ENCODE measurements at places on chromosomes 4 and X.

DNA sequence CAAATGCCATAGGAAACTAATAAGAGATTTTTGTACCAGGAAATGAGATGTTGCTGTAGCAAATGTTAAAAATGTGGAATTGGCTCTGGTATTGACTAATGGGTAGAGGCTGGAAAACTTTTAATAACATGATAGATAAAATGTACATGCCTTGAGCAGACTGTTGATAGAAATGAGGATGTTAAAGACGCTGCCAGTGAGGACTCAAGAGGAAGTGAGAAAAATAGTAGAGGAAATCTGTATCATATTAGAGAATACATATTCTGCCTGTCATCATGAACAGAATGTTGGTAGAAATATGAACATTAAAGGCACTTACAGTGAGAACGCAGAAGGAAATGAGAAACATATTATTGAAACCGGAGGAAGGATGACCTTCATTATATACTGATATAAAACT lies 577.2 kb upstream of the HTR2C start:
- no peak for DNase-seq

DNA sequence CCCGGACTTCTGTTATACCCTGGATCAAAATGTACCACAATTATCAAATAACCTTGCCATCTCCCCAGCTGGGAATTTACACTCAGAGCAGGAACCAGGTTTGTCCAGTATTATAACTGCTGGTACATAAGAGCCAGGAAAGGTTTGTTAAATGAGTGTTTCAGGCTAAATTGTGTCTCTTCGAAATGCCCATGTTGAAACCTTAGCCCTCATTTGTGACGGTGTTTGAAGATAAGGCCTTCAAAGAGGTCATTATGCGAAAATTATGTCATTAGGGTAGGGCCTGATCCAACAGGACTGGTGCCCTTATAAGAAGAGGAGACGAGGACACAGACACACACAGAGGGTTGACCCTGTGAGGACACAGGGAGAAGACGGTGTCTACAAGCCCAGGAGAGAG lies 73.5 kb upstream of the DHRSX start:
- DNase-seq, result no peak

- DNase-seq, result no peak
Measured at GRCh38 chrX:44915361-44915868, 42.4 kb downstream of the KDM6A start.

DNA sequence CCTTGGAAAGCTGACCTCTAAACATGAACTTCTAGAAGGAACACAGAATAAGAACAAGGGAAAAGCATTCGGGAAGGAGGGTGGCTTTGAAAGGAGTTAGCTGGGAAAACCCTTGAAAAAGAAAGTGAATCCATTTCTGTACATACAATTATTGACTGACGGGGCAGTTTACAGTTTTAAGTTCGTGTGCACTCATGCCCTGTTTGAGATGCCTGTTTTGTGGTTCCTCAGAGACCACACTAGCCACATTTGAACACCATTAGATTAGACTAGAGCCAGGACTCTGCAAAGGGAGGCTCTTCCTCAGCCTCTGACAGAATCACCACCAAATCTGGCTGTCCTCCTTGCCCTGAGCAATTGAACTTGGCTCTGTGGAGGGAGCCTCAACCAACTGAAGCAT lies 158.3 kb downstream of the PALLD start:
- DNase-seq, result no peak

GRCh38 chrX:45872480-45872879 lies 671.8 kb upstream of the DIPK2B start:
- no peak for DNase-seq

DNA sequence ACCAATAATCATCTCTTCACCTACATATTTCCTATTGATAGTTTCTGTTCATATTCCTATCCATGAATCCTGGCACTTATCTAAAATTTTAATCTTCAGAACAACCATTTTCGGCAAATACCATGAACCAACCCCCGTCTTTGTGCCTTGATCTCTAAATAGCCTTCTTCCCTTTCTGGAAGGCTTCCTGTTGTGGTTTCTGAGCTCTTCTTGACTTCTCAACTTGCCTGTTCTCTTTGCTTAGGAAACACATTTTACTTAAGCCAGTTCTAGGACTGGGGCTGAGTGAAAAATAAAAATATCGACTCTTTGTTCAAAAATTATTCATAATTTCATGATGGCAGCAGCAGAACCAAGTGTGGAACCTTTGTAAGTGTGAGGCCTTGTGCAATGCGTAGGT lies 882.4 kb downstream of the C4orf33 start:
- DNase-seq, result no peak

DNA sequence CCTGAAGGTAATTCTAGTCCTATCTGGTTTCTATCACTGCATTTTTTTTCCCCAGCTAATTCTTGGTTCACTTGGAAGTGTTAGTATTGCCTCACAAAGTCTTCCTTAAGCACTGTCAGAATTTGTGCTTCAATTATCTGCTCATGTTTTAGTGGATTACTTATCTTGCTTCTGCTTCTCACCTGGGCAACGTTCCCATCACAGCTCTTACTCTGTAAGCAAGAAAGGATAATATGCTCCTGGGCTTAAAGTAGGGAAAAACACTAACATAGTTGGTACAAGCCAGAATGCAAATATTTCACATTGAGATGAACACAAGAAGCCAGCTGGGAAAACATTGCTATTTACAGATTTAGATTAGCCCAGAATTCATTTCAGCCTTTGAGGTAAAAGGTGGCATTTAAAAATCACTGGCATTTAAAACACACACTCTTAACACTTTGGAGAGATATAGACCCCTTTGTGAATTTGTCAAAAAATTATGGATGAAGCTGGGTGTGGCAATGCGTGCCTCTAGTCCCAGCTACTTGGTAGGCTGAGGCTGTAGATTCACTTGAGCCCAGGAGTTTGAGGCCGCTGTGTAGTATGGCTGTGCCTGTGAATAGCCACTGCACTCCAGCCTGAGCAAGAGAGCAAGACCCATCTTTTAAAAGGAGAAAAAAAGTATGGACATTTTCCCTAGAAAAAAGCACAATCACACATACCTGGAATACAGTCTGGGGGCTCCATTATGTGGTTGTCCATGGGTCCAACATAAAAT lies 6.6 kb upstream of the PTPN13 start:
- DNase-seq, result no peak

DNA sequence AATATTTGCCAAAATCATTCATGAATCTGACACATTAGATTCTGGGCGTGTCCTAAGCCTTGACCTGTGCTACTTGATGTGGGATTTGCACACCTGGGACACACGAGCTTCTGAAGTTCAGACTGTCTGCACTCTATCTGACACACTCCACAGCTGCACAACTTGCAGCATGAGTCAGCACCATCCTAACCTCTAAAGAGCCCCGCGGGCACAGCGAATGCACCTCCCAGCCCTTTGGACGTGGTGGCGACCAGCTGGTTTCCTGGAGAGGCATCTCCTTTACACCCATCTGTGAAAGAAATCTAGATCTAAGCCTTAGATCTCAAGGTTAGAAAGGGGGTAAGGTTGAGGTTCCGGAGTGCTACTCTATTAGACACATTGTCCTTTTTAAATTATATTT lies 69.2 kb downstream of the SORBS2 start:
- no peak for DNase-seq

DNA sequence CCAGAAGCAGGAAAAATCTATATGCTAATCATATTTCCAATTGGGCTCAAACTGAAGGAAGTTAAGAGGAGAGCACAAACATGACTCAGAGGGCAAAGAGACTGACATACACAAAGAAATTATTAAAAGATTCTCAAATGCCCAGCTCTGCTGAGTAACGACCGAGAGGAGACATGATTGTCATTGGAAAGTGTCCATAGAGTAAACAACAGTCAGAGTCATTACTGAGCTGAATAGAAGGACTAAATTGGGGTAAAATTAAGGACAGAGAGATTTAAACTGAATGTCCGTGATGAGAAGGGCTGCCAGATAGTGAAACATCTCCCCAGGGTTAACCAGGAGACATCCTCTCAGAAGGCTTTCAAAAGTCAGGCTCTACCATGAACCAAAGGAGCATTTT lies 111.2 kb upstream of the GALNT7 start:
- no peak for DNase-seq

DNA sequence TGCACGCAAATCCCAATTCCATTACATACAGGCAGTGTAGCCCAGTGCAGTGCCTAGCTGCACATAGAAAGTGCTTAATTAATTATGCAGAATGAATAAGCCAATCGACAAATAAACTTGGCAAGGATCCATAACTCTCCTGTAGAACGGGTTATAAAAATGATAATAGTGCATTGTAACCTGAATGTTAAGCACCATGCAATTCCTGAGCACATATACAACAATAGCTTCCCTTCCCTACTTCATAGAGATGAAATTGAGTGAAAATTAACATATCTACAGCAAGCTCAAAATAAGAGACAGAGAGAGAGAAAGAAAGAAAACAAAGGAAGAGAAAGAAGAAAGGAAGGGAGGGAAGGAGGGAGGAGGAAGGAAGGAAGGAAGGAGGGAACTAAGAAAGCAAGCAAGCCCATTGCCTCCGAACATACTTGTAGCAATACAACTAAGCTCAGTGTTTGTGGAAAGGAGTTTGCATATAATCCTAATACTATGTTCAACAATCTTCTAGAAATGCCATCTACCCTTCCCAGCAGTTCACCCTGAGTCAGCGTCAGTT lies 1074.0 kb upstream of the LCORL start:
- no peak for DNase-seq

- no peak for DNase-seq
Measured at GRCh38 chrX:10379878-10380277, 223.1 kb downstream of the CLCN4 start.

- peak; percentile 10 for DNase-seq
Measured at GRCh38 chr4:168183717-168184571, 91.6 kb downstream of the ANXA10 start.

DNA sequence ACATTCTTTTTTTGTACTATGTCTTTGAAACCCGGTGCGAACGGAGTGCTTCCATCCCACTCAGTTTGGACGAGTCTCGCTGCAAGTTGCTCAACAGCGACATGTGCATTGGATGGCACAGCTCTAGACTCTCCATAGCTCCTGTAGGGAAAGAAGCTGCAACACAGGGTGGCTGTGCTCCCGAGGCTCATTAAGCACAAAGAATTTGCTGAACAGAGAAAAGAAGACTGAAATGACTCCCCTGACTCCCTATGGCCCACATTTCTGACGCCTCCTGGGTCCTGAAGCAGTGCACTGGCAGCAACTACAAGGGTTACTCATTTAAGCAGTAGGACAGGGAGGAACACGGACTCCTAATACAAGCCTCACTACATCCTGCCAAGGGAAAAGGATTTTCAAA lies 127.4 kb downstream of the SH3RF1 start:
- no peak for DNase-seq

- DNase-seq, result no peak
Measured at GRCh38 chr4:84678976-84679744, 96.2 kb downstream of the CDS1 start.

DNA sequence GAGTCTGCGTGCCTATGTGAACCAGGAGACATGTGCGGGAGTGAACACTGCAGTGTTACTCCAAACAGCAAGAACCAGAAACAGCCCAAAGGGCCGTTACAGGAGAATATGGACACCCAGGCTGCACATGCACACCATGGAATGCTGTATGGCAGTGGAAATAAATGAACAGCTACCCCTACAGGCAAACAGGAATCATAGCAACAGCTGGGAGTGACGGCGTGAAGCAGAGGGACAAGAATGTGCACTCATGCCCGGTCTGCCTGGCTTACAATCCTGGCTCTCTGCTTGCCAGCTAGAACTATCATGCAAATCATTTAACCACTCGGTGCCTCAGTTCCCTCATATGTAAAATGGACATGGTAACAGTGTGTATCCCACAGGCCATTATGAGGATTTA lies 16.6 kb downstream of the GPKOW start:
- DNase-seq, result no peak

- no peak for DNase-seq
Measured at GRCh38 chrX:19986531-19986930, 4.3 kb downstream of the BCLAF3 start.

DNA sequence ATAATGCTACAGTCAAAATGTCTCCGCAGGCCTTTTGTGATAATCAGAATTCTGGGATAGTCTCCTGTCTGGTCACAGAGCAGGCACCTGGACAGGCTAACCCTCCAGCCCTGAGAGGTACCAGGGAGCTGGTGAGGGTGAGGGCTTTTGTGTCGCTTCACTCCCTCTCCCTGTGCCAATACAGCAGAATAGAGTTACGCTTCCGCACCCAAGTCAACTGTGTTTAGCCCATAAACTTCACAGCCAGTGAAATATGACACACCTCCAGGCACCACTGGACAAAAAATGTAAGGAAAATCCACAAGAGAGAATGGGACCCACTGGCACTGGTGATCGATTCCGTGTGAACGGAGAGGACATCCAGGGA lies 1.3 kb downstream of the GAK start:
- DNase-seq, result no peak

GRCh38 chrX:79524642-79525041 lies 157.5 kb upstream of the ITM2A start:
- DNase-seq, result no peak

GRCh38 chr4:7818399-7818911 lies 121.2 kb downstream of the AFAP1 start:
- no peak for DNase-seq

Data from CD4-positive, alpha-beta memory T cell (primary cell).